ENCODE measurements at places on chromosomes 6 and 20.

- DNase-seq, result no peak
These were observed 305.4 kb upstream of the CDYL start for GRCh38 chr6:4470698-4471210.

DNA sequence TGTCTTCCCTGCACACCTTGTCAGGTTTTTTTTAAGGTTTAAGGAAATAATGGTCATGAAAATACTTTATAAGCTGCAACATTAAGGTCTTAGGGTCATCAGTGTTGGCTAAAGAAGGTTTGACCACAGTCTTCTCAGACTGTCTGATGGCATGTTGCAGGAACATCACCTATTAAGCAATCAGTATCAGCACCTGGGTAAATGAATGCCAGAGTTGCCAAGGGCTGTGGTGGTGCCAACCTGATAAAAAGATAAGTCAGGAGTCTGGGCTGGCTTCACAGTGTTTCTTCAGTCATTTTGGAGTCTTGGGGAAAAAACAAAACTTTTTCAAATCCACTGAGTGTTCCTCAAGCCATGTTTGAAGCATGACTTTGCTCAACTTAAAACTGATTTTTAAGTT is 61.5 kb upstream of the VSTM2L start:
- DNase-seq, result no peak

- no peak for DNase-seq
These were observed 113.0 kb downstream of the MANEA start for GRCh38 chr6:95690328-95690727.

DNA sequence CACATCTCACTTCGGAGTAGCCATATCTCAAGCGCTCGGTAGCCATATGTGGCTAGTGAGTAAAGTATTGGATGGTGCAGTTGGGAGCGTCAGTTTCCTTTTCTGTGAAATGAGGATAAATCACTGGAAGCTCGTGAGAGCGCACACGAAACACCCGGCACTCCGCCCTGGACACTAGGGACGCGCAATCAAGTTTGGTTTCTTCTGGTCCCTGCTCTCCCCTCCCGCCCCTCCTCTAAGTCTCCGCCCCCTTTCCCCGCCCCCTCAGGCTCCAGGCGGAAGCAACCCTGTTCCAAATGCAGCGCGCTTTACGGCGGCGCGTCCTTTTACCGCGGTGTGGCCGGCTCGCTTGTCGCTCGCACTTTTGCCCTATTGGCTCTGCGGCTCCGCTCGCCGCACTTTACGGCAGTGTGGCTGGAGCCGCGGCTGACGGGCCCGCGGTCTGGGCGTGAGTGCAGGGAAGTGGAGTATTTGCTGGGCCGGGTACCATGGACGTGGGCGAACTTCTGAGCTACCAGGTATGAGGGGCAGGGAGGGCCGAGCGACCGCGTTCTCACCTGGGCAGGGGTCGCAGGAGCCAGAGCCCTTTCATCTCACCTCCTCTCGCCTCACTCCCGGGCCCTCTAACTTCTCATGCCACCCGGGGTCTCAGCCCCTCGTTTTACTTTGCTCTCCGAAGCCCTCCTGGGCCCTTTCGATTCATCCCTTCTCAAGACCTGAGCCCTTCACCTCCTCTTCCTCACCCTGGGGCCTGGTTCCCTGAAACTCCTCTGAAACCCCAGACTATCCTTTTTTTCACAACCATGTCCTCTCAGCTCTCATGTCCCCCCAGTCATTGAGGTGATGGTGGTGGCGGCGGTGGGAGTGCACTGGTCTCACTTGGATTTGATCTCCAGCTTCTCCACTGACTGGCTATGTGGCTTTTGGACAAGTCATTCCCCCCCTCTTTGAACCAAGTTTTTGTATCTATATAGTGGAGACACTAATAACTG is at the start of gene CTNNBL1:
Gene CTNNBL1, plus strand, starts transcription at position 396 of the 992 bp plus-strand sequence. Its CDS starts 93 bp downstream, at position 489.
- DNase-seq, result peak; percentile 68

- DNase-seq, result no peak
These were observed 5.8 kb upstream of the STMND1 start for GRCh38 chr6:17096096-17096495.

Measured in SIG-M5 (cell line).